ENCODE measurements at places on chromosomes 4 and X.

GRCh38 chrX:15344106-15344505, 8.8 kb upstream of the PIGA start:
- no peak for DNase-seq

GRCh38 chr4:19583827-19584569, 667.7 kb upstream of the SLIT2 start:
- no peak for DNase-seq

DNA sequence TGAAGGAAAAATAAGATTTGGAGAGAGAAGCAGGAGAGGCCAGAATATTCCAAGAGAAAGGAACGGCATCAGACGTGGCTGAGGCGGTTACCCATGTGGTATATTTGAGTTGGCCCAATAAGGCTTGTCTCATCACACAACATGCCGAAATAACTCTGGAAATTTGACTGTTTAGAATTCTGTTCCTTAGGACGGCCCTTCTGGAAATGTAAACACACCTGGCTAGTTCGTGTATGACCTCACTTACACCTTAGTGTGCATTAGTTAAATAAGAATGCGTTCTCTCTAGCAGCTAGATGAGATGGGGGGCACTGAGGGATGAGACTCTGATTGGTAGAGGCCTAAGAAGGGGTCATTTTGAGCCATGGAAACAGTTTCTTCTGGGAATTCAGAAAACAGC, 33.2 kb upstream of the PLAC1 start:
- no peak for DNase-seq

- DNase-seq, result no peak
Observed at GRCh38 chrX:57137501-57137900, 304 bp upstream of the SPIN2A start.

DNA sequence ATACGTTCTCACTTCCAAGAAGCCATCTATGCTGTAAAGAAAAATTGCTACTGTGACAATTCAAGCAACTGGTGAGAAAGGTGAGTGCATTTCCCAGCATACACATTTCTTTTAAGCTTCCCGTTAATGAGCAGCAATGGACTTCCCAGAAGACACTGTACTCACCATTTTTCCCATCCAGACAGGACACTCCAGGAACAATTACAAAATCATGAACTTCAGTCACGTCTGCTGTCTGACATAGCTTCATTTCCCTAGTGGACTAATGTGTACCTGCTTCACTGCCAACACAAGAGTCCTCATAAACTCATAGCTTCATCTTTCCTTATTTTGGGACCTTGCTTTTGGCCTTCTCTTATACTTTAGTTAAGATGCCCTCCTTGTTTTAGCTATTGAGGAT, 156.9 kb downstream of the ENOX2 start:
- no peak for DNase-seq

DNA sequence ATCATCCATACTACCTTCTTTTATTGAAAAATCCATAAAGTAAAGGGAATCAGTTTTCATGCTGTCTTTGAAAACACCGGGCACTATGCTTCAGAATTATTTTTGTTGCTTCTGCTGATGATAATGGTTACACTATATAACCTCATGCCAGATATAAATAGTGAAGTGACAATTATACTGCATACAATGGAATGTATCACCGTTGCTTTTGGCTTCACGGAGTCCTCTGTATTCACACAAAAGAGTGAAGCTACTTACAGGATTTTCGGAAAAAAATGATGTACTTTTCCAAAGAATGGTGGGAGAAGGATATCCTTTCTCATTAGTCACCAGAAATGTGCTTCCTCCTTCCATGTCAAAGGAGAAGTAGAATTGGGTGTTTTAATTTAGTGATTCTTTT, 159.1 kb upstream of the PITX2 start:
- DNase-seq, result no peak

DNA sequence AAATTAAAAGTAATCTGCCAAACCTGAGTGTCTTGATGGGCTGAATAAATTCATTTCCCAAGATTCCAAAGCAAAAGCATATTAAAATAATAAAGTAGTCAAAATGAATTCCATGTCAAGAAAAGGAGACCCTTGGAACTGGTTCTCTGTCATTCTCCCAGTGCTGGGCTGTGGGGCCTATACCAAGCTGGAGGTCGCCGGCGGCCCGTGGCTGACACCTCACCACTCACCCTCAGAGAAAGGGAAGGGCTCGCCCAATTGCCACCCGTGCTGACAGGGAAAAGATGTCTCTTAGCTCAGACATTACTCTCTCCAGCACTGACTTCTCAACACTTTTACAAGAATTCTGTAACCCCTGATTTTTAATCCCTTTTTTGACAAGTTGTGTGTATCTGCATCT, 51.7 kb downstream of the GATB start:
- no peak for DNase-seq

DNA sequence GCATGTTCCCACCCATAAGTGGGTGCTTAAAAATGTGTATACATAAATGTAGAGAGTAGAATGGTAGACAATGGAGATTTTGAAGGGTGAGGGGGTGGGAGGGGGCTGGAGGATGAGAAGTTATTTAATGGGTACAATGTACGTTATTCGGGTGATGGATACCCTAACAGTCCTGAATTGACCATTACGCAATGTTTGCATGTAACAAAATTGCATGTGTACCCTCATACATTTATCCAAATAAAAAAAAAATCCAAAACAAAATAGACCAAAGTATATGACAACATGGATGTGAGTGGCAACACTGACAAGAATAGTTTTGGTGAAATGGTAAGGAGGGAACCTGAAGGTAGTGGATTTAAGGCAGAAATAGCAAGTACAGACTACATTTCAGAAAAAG, 63.7 kb downstream of the LARP7 start:
- no peak for DNase-seq

- DNase-seq, result no peak
Observed at GRCh38 chr4:181301735-181302710, 941.2 kb upstream of the TENM3 start.

DNA sequence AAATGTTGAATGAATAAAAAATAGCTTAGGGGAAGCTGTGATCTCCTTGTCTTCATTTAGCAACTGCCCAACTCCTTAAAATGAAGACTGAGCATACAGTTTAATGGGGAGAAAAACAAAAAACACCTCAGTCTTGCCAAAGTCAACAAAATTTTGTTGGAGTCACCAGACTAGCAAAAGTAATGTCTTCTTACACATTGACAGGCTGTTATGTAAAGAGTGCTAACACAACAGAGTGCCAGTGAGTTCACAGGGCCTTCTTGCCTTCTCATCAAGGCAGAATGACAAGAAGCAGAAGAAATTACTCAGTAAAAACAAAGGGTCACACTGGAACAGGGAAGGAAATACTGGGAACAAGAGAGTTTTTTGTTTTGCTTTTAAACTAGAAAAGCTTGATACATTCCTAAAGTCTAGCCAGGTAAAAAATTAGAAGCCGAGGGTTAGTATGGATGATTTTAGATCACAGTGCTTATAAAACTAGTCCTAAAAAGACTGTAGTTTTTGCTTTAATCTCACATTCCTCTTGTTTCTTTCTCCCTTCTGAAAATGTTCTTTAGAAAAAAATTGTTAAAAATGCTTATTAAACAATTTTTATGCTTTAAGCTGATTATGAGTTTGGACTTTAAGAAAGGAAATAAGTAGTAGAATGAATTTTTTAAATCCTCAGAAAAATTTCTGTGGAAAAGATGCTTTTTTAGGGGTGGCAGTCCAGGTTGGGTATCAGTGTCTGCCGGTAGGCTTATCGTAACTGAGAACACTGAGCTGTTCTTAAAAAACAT, 38.7 kb upstream of the FRAS1 start:
- DNase-seq, result no peak

DNA sequence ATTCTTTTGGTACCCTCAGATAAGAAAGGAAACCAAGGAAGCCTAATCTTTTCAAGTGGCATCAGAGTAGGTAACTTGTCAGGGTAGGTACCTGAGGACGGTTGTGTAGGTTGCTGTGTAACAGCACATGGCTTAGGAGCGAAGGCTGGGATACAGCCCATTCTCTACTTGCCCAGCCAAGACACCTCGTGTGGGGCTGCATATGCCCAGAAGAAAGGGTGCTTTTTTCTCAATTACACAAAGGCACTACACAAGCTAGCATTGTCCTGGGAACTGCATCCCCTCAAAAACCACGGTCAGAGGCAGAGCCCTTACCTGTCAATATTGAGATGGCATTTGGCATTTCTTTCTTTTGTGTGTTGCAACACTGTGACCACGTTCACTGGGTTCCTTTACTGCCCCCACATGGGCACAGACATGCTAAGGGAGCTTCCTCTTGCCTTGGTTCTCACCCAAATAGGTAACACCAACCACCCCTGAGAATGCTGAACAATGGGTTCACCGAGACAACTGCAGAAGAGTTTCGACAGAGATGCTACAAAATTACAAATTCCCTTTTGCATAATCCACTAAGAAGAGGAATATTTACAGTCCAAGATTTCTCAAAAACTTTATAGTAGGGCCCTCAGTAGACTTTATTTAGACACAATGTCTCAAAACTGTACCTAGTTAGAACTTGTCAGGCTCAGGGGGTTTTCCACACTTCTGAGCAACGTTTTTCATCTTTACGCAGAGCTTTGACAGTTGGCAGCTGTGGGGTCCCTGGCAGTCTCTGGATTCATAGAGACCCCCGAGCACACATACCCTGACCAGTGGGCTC, 35.8 kb upstream of the TNIP3 start:
- DNase-seq, result no peak

DNA sequence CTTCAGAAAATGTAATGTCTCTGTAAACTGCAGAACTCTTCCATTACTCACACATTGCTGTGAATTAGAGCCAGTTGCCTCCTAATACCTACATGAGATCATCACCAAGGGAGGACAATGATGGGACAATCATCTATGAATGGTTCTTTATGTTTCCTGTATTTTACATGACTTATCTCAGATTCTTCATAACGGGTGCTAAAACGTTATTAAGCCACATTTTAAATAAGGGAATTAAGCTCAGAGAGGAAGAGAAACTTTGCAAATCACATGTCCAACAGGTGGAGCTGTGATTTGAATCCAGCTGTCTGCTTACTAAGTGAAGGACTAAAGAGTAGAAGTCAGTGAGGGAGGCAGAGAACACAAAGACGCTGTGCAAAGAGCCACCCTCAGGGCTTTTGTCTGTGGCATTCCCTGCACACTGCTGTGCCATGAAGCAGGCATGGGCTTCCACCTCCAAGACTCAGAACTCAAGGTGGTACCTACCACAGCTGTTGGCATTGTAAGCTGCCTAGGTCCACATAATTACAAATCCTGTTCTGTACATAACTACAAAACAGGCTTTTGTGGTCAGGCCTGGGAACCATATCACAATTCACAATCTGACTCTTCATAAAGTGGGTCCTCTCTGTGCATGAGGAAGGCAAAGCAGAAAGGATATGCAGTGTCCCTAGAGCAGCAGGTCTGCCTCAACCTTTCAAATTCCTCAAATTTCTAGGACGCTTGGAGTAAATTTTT, 12.8 kb downstream of the TBC1D9 start:
- no peak for DNase-seq

- DNase-seq, result no peak
Observed at GRCh38 chr4:1843852-1844251, 12.1 kb downstream of the LETM1 start.

DNA sequence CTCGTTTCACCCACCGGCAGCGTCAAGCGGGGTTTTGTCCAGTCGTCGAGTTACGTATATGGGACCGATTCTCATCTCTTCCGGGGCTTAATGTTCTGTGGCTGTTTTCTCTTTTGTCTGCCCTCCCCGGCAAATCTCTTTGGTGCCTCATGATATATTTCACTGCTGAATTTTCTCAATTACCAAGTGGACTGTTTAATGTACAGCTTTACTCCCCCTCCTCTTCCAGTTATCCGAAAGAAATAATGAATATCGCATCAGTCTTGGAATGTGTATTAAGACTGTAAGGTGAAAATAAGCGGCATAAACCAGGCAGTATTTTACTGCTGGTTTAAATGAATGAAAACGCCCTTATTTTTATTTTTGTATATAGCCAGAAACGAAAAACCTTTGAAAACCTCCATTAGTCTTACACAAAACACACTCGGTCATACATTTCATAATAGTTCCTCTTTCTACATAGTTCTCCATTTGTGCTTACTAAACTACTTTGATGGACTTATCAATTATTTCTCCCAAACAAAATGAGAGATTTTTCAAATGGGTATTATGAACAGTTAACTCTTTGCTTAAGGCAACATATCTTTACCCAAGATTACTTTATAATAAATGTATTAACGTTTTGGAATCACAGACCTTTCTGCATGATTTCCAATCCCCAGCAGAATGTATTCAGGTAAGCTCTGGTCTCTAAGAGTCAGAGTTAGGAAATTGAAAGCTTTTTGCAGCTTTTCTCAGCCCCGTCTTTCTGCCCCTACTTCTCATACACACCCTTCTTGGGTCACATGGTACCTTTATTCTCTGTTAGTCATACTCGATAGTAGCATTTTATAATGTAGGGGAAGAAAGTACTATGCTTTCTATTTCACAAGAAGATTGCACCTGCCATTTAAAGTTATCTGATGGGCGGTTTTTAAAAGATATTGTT, 979 bp downstream of the RP2 start:
- DNase-seq, result no peak

- DNase-seq, result no peak
Observed at GRCh38 chrX:116618546-116618945, 155.8 kb upstream of the CT83 start.

Data from activated T-cell treated with anti-CD3 and anti-CD28 coated beads for 24 hours (primary cell).